ENCODE measurements at places on chromosomes 13 and 19.

GRCh38 chr13:69319656-69320055, 788.0 kb upstream of the ATXN8OS start:
- no peak for DNase-seq

DNA sequence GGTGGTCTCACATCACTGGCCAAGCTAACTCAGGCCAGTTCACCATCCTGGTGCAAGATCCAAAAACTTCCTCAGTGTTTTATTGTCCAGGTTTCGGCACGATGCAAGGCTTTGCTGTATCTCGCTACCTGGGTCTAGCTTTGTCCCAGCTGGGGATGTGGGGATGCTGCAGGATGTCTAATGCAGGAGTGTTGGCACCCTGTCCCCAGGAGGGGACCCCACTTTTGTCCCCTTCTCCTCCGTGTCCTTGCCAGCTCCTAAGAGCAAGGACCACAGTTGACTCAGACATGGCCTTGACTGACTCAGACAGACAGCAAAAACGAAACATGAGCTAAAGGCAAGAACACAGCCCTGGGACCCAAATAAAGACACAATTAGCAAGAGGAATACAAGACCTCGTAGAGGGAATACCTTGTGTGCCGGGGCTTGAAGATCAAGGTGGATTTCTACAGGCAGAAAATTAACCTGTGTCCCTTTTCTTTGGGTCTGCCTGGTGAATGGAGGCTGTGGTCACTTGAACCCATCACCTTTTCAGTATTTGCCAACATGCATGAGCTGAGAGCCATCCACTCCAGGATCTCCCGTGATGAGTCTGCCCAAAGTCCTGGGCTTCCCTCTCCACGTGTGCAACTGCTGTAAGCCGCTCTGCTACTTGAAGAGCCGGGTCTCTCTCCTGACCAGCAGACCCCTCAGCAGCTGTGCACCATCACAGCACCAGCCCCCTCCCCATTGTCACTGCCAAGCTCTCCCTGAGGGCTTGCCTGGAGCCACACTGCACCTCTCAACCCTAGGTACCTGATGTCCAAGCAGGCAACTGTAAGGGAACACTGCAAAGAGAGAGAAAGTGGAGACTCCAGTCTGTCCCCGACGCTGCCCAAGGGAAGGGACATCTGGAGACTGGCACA, 149.5 kb upstream of the ZNF507 start:
- DNase-seq: no peak

GRCh38 chr13:31930490-31930889, 101.1 kb upstream of the FRY start:
- DNase-seq: no peak

DNA sequence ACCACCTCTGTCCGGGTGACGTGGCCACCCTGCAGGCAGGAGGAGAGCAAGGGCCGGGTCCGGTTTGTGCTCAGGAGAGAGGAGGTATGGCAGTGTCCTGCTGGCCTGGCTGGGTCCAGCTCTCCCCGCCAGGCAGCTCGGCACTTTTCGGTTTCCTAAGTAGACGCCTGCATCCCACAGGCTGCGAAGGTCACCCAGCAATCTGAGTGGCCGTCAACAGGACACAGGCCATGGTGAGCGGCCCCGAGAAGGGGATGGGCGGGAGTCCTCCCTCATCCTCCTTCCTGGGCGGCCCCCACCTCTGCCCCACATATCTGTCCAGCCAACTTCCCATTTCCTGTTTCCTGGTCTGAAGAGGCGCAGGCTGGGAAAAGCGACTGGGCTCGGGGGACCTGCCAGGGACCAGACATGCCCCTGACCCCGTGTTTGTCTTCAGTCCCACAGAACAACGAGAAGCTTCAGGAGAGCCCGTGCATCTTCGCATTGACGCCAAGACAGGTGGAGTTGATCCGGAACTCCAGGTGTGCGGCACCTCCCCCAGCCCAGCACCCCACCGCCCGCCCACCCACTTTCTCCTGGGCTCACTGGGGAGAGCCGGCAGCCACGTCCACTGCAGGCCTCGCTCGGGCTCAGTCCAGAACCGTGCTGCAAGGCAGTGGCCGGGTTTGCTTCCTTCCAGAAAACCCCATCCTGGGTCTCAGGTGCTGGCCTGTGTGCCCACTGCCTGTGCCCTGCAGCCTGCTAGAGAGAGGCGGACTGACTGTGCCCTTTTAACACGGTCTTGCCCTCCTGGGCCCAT, 16.3 kb downstream of the PIAS4 start:
- DNase-seq: no peak

DNA sequence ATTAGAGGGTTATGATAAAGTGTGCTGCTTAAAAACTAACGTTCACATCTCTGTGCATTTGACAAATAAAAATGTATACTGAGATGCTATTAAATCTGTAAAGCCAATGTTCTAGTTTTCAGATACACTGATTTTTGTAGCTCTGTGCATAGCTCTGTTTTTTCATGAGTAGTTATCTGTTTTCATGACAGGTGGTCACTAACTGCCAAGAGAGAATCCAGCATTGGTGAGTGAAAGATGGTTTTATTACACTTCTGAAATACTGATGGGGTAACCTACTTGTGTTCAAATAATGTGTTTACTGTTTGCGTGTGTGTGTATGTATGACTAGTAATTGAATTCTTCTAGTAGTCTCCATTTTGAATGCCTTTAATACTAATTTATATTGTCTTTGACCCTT, 29.0 kb downstream of the URI1 start:
- no peak for DNase-seq

GRCh38 chr19:32032561-32032960, 312.8 kb upstream of the ZNF507 start:
- no peak for DNase-seq
